AG09309 (cell line): ENCODE measurements at places on chromosomes 3 and 15.

- no peak for DNase-seq
These were observed 275.7 kb upstream of the NAALADL2 start for GRCh38 chr3:174583396-174583795.

- no peak for DNase-seq
These were observed 46.5 kb downstream of the BBS4 start for GRCh38 chr15:72732516-72732915.

GRCh38 chr15:99916668-99917223 is 183.5 kb upstream of the LYSMD4 start:
- no peak for DNase-seq

GRCh38 chr3:52372822-52373504 is 56.8 kb downstream of the DNAH1 start:
- DNase-seq = no peak

DNA sequence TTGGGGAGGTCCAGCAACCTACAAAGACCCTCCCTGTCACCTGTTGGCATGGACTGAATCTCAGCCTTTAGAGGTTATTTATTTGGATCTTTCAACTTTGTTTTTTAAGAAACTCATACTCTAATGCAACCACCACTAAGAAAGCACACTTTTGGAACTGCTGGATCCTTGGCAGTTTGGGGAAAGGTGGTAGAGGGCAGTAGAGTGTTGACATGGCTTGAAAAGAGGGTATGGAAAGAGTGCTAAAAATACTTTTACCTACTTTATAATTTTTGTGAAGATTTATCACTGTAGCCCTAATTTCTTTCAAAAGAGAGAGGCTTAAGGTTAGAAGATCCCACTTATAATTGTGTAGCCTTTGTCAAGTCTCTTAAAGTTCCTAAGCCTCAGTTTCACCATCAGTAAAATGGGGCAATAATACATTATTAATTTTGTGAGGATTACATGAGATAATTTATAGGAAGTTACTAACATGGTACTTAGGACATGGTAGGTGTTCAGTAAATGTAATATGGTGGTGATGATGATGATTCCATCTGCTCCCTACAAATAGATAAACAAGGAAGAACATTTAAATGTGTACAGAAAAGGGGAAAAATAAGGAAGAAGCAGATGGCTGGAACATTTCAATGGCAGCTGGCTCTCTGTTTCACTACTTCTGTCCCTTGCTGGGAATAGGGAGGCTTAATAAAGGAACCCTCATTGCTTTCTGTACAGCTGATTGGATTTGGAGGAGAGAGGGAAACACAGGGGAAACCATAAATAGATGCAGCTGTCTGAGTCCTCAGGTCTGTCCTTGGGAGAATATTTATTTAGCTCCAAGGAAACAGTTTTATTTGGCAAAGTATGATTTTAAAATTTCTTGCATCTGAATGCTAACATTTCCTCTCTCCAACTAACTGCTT is 208.4 kb upstream of the ADAMTS9 start:
- no peak for DNase-seq
